Hindlimb muscle (tissue), 1 donor: ENCODE measurements at places on chromosomes 7 and 10. TPM values are rescaled to one million over a fixed set of nuclear protein-coding genes. Genes with fewer than 3 reads are reported as not detected.

GRCh38 chr10:127441350-127442219, 107.5 kb upstream of the NPS start:
- no peak for DNase-seq

DNA sequence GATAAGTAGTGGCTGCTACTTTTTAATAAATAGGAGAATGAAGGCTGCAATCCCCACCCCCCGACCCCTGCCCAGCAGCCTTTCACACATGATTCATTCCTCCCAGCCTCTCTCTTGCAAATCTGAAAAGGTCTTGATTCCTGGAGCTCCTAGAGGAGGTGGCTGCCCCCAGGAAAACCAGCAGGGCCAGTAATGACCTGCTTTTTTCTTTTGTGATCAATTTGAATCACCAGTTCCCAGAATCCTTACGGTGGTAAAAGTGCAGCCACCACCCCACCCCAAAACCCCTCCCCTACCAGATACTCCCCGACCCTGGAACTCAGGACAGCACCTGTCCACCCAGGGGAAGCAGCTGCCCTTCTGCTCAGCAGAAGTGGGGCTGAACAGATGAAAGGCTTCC, 108.9 kb downstream of the C10orf105 start:
- no peak for DNase-seq

GRCh38 chr7:29177963-29178600, 16.5 kb upstream of the CHN2 start:
- DNase-seq, result peak; percentile 36

DNA sequence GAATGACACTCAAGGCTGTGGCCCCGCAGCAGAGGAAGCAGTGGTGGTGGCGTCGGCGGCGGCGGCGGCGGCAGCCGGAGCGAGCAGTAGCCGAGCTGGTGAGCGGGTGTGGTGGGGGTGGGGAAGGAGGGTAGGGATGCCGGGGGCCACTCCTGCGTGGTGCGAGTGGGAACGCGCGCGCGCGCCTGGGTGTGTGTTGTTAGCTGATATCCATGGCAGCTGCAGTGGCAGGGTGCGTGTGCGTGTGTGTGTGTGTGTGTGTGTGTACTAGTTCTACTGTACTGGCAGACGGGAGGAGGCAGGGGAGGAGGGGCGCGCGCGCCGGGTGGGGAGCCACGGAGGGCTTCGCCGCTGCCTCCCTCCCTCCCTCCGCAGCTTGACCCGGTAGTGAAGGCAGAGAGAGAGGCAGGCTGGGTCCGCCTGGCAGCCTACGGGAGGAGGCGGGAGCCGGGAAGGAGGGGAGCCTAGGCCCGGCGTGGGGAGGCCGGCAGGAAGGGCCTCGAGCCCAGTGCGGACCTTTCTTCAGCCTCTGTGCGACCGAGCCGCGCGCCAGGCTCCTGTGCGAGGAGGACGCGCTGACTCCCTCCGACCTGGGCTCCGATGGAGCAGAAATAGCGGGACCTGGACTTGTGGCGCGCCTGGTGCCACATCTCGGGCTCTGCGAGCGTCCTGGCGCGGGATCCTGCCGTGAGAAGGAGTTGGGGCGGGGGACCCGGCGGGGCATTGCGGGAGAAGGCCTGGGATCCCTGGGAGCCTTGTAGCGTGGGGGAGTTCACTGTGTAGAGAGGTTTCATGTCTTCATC, at the start of gene MAGI2:
Gene MAGI2 (minus strand): TSS at position 110 of the 803 bp plus-strand sequence. CDS start 347 bp downstream, outside the sequence.
- peak; percentile 85 for DNase-seq

DNA sequence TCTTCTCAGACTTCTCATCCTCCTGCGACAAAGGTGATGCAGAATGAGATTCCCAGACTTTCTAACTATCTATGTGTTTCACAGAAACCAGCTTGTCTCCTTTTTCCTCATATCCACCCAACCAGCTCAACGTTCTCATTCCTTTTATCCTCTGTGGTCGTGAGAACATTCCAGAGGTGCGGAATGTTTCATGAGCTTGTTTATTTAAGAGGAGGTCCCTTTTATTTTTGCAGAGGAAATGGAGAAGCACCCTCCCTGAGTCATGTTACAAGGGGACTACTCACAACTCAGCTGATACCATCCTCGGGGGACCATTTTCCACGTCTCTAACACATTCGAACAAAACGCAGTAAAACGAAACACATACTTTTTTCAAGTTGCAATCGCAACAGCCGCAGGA, 93.2 kb downstream of the ZRANB1 start:
- DNase-seq, result no peak

DNA sequence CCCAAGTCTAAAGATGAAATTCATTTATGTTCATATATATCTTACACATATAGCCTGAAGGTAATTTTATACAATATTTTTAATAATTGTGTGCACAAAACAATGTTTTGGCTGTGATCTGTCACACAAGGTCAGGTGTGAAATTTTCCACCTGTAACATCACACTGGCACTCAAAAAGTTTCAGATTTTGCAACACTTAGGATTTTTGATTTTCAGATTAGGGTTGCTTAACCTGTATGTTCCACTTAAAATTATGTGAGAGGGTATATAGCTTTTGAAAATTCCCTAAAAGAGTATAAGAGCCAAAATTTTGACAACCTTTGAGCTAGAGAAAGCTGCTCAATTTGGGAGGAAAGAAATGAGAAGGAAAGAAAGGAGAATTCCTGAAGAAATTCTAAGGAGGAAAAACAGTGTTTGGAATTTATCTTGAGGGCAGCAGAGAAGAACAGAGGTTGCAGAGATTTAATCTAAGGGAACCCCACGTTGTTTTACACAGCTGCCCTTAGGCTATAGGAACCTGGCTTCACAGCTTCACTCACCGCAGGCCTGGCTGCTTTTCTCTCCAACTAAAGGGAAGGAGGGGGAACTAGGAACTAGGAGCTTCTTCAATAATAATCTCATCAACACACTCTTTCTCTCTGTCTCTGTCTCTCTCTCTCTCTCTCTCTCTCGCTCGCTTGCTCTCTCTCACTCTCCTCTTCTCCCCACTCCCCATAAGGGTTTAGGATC, 8.5 kb downstream of the VOPP1 start:
- DNase-seq, result no peak

DNA sequence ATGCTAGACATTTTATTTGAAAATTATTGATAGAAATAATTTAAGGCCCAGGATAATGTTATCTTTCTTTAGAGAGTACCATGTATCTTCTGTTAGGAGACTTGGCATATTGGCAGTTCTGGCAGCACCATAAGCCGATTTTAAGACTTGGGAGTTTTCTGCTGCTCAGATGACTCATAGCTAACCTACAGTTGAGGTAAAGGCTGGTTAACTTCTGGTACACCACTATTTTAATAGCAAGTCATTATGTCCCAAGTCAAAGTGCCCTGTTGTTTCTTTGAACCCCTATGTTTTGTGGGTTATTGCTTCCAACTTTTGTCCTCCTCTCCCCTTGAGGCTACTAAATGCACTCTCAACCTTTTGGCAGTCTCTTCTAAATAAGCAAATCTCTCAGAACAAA, 25.2 kb downstream of the ATRNL1 start:
- no peak for DNase-seq

GRCh38 chr10:971613-972012, 16.6 kb upstream of the GTPBP4 start:
- DNase-seq, result no peak

DNA sequence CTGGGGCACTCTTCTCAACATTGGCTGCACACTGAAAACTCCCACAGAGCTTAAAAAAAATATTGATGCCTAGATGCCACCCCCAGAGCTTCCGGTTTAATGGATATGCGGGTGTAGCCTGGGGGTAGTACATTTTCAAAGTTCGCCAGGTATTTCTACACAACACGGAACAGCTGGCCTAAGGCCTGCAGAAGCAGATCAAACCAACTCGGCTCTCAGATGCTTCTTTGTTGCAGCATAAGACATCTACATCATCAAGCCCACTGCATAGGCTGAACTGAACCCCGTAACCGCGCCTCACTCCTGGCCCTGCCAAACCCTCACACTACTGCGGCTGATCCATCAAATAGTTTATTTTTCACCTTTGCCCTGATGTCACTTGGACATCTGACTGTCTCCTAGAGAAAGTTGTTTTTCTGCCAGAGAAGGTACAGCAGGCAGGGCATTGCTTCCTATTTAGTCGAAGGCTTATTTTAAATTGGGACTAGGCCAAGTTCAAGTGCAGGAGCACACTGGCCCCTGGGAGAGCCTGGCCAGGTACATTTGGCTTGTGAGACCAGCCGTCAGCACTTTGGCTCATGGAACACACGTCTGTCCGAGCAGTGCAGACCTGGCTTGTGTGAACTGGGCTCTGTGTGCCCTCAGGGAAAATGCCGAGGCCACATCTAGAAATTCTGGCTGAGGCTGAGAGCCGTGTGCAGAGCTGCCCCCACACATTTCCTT, 113.3 kb downstream of the TACC2 start:
- DNase-seq, result no peak

- no peak for DNase-seq
Observed at GRCh38 chr7:27958933-27959548, 219.1 kb downstream of the TAX1BP1 start.

DNA sequence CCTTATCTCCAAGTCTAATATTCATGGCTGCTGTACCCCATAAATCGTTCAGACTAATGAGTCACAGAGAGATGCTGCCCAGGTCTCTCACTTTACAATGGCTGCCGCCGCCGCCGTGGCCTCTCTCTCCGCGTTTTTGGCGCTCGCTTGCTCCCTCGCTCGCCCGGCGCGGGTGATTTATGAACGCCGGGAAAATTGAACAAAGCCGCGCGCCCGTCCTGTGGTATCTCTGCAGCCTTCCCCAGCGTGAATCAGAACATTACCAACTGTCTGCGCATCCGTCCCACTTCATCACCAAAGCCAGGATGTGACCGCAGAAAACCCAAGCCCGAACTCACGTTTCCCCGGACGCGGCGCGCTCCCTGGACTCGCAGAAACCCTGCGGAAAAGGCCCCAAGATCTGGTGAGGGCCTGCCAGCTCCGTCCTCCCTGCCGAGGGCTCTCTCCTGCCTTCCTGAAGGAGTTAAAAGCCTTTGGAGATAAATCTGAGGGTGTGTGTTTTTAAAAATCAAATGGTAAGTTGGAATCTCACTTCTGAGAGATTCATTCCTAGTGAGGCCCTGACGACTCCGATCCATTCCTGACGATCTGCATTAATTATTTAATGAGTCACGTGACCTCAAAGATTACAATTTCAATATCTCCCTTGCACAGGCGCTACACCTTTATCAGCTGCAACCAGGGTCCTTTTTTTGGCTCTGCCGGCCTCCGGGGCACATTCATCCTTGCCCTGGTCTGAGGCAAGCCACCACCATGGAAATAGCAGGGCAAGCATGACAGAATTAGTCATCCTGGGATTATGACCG, 6.3 kb downstream of the HOXA4 start:
- no peak for DNase-seq

- DNase-seq, result peak; percentile 45
Observed at GRCh38 chr10:103481974-103482531, 3.0 kb upstream of the CALHM3 start.

GRCh38 chr10:5547681-5547930, 22.8 kb downstream of the CALML3 start:
- DNase-seq, result no peak

GRCh38 chr10:68565658-68566057, 5.5 kb downstream of the TET1 start:
- no peak for DNase-seq

GRCh38 chr10:51272555-51272954, 198.3 kb downstream of the PRKG1 start:
- peak; percentile 61 for DNase-seq

DNA sequence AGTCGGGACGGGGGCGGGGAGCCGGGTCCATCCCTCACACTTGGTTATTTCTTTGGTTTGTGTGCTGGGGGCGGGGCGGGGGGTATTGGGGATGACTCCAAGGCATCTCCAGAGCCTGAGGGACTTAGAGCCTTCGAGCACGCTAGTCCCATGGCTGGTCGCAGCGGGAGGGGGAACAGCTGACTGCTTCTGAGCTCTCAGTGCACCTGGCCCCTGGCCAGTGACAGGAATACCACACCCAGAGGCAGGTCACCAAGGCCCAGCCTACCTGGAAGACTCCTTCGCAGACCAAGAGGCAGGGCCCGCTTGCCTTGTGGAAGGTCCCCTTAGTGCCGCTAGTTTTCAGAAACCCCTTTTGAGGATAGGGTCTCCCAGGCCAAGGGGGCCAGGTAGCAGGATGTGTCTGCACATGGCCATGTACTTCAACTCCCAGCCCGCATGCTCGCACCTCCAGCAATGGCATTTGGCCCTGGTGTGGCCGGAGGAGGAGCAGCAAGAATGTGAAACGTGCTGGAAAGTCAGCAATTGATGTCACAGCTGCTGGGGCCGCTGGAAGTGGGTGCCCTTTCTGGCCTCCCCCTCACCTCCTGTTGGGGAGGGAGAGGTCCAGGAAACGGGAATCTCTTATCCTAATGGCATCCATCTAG, 40.3 kb downstream of the AGAP3 start:
- no peak for DNase-seq

- no peak for DNase-seq
Observed at GRCh38 chr10:131729361-131729760, 171.4 kb upstream of the PPP2R2D start.

DNA sequence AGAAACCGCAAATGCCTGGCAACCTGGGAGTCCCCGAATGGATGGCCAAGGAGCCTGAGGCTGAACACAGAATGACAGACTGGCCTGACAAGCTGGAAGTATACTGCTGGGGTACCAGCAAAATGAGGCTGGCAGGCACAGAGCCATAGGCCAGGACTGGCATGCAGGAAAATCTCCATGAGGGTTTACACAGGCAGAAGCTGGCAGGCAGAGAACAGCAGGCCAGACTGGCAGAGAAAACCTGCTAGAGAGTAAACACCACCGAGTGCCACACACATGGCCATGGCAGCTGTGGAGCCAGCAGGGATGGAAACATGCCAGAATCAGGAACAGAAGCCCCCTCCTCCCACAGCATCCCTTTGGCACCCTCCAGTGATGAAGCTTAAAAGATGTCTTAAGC, 63.4 kb downstream of the CRPPA start:
- DNase-seq, result no peak

Gene MICALL2
- polyA plus RNA-seq, result 7.4 TPM

Gene CTTNBP2
- 1.5 TPM for polyA plus RNA-seq

Gene GDF2
- not detected for polyA plus RNA-seq

Gene FAM204A
- 37.5 TPM for polyA plus RNA-seq

Gene OR2A42
- polyA plus RNA-seq, result 0.53 TPM

Gene SPDYE6
- polyA plus RNA-seq, result 11.5 TPM

Gene MALRD1
- polyA plus RNA-seq, result 1.4 TPM
